ENCODE measurements at places on chromosomes 5 and 9.

GRCh38 chr9:69299826-69300225 is 25.2 kb upstream of the ENTREP1 start:
- DNase-seq: no peak

- DNase-seq: no peak
Observed at GRCh38 chr5:139167952-139168720, 30.0 kb downstream of the SIL1 start.

- no peak for DNase-seq
Observed at GRCh38 chr5:63963080-63963735, 963 bp upstream of the HTR1A start.

- no peak for DNase-seq
Observed at GRCh38 chr9:79801459-79801858, 229.7 kb downstream of the TLE4 start.

DNA sequence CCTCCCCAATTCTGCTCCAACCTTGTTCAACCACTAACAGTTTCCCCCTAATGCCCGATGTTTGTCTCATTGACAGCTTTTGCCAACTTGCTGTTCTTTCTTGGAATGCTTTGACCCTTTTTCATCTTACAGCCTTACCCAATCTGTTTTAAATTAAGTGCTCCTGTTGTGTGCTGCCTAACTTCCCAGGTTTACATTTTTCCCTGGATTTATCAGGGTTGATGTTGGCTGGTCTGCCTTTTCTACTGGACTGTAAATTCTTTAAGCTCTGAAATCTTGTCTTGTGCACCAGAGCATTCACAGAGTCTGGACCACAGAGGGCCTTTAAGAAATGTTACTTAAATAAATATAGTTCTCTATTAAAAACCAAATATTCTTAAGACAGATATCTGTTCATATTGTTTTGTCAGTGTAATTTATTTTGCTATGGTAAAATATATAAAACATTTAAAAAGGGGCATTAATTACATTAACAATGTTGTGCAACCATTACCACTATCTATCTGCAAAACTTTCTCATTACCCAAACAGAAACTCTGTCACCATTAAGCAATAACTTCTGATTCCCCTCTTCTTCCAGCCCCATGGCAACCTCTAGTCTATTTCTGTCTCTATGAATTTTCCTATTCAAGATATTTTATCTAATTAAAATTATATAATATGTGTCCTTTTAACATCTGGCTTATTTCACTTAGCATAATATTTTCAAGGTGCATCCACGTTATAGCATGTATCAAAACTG is 73.0 kb downstream of the OSTF1 start:
- DNase-seq: no peak

DNA sequence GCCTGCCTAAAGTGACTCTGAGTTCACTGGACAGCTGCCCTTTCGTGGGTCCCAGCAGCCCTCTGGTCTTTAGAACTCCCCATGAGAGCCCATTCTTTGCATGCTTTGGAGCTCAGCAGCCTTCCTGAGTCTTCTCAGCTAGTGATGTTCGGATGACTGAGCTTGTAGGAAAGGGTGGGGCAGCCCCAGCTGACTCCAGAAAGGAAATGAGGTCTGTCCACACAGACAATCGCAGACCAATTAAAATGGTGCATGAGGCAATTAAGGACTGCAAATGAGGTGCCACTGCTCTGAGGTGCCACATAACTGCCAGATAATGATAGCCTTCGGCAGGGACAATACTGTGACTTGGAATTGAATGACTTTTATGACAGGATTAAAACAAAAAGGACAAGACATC is 25.4 kb upstream of the TOMM5 start:
- no peak for DNase-seq

DNA sequence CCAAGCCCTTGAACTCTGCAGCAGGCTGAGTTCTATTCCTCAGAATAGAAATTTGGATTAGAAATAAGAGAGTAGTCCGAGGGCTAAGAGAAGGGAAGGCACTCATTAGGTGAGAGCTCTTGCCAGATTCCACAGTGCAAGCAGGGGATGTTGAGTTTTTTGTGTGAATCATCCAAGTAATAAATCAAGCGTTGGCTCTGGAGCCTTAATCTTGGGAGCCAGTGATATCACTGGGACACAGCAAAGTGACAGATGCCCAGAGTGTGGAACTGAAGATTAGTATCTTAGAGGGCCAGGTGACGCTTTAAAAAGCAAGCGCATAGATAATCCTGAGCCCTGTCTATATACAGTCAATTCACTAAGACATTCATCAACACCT is 60.3 kb downstream of the FOXD1 start:
- DNase-seq: no peak

DNA sequence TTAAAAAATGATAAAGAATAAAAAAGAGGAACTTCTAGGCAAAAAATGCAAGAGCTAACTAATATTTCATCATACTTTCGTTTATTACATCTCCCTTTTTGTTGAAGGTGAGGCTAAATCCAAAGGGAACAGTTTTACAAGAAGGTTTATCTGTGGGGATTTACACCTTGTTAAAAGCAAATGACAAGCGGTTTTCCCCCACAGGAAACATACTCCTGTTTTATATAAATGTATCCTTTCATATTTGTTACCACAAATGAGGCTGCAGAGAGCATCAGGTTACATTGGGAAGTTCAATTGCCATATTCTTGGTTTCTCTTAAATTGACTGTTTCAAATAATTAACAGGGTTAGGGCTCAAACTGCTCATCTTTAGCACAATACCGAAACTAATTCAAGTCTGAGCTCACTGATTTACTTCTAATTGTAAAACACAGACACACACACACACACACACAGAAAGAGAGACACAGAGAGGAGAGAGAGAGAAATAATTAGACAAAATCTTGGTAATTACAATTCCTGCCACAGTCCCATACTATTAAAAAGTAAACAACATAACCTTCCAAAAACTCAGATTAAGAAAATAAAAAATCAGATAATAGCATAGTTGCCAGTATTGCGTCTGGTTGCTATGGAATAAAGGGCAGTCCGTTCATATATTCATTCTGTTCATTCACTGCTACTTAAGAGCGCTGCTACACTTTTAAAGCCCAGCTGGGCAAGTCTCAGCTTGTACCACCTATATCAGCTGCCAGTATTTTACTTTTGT is 17.1 kb downstream of the RFX3 start:
- DNase-seq: no peak

GRCh38 chr5:40217553-40217952 is 462.2 kb upstream of the PTGER4 start:
- DNase-seq: no peak

DNA sequence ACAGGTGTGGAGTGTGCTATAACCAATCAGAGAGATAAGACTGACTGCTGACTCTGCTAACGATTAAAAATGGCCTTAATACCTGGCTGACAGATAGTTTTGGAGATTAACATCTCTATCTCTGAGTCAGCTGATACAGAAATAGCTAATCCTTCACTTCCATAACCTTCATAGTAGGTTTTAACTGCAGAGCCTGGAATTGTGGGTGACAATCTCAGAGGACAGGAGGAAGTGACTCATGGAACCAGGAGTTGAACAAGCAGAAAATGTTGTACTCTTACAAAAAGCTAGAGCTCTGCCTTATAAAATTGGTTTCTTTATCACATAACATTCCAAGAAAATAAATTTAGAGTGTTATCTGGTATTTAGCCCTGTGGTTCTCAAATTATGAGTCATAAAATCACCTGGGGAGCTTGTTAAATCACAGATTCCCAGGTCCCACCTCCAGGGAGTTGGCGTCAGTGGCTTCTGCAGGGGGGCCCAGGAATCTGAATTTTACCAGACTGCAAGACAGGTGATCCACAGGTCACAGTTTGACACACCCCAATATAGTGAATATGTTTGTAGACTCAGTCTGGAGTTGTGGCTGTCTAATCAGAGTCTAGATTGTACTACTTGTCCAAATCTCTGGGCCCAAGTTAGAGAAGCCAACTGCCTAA is 44.4 kb upstream of the AFAP1L1 start:
- no peak for DNase-seq

GRCh38 chr9:10014889-10015288 is 597.9 kb downstream of the PTPRD start:
- no peak for DNase-seq
